ENCODE measurements at places on chromosomes 7 and 10.

DNA sequence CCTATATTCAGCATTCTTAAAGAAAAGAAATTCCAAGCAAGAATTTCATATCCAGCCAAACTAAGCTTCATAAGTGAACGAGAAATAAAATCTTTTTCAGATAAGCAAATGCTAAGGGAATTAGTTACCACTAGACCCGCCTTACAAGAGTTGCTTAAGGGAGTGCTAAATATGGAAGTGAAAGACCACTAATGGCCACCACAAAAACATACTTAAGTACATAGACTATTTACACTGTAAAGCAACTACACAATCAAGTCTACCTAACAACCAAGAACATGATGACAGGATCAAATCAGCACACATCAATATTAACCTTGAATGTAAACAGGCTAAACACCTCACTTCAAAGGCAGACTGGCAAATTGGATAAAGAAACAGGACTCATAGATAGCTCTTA lies 42.2 kb upstream of the NME8 start:
- no peak for DNase-seq

DNA sequence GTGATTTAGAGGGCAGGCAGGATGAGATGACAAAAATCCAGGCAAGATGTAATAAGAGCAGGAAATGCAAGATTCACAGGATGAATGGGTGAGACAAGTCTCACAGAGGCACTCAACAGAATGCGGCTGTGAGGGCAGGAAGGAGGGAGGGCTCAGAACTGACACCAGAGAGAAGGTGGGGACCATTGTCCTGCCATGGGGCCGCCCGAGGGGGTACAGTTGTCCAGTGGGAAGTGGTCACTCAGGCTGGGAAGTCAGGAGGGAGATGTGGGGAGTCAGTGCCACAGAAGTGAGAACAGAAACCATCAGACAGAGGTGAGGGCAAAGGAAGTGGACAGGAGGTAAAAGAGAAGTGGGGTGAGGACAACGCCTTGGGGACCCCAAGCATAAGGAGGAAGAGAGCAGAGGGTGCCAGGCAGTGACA lies 8.9 kb downstream of the HIP1 start:
- no peak for DNase-seq

DNA sequence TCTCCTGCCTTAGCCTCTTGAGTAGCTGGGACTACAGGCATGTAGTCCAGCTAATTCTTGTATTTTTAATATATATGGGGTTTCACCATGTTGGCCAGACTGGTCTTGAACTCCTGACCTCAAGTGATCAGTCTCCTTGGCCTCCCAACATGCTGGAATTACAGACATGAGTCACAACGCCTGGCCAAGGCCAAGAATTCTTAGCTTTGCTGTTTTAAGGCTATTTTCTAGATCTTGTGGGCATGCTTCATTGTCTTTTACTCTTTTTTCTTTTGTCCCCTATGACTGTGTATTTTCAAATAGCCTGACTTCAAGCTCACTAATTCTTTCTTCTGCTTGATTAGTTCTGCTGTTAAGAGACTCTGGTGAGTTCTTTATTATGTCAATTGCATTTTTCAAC lies 56.4 kb upstream of the TAS2R16 start:
- DNase-seq: no peak

DNA sequence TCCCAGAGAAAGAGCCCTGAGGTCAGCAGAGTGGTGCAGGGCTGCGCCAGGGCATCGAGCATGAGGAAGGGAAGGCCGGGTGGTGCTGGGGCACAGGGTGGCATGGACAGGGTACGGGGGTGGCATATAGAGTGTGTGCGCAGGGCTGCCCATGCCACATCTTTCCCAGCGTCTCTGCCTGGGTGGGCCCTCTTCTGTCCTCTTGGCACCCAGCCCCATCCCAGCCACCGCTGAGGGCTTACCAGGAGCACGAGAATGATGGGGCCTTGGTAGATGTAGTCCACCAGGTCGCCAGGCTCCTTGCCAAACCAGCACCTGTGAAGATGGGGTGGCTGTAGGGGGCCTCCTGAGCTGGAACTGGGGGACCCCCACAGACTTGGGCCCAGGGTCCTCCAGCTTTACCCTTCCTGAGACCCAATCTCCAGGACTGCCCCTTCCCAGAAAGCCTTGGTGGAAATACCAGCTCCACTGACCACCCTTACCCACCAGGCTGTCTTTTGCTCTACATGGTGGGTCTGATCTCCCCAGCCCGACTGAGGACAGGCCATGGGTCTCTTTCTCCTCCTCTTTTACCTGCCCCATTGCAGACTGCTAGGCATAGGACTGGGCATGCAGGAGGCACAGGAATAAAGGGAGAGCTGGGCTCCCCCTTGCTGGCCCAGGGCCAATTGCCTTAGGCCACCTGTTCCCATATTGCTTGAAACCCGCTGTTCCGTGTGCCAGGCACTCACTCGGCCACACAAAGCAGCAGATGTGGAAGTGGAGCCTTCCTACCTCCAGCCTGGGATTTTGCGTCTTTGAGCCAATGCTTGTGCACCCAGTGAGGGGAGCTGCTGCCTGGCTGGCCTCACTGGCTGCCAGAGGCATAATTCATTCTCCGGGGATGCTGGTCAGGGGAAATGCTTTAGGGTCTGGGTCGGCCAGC lies 21.7 kb downstream of the CRHR2 start:
- DNase-seq: no peak

GRCh38 chr10:80144696-80145131 lies 12.2 kb downstream of the PLAC9 start:
- no peak for DNase-seq

- DNase-seq: no peak
Measured at GRCh38 chr7:45457591-45457990, 116.6 kb upstream of the ADCY1 start.

DNA sequence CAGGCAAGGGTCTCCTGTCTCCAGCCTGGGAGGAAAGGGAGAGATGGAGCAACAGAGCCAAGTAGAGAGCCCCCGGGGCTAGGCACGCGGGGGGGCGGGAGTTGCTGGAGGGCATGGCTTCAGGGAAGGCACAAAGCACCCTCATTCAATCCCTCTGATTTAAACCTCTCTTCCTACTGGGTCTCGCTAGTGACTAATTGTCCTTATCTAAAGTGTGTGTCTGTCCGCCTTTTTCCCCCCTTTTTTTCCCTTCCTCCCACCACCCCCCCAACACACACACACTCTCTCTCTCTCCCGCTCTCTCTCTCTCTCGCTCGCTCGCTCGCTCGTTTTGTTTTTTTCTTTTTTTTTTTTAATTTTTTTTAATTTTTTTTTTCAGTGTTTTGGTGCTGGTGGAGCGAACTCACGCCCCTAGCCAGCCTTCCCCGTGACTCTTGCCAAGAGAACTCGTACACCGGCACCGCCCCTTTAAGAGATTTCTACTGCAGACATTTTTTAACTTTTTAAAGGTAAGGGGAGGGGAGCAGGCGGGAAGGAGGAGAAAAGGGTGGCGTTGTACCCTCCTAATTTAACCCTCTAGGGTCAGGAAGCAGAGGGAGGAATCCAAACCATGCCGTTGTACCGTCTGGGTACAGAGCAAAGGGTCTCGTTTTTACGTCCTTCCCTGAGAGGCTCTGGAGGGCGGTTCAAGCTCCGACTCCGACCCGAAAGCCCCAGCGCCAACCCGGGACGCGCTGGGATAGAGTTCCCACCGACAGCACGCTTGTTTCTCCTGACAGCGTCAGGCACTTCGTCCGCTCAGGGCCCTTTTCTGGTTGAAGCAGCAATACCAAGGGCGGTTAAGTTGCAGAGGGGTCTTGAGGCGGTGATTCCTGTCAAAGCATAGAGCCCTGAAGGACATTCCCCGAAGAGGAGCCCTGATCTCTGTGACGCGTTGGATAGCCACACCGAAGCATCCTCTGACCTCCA lies at the start of gene HPSE2:
Gene HPSE2 (minus strand): TSS at position 195 of the 969 bp plus-strand sequence.
- no peak for DNase-seq

- no peak for DNase-seq
Measured at GRCh38 chr10:1559311-1559710, 178.0 kb downstream of the ADARB2 start.

DNA sequence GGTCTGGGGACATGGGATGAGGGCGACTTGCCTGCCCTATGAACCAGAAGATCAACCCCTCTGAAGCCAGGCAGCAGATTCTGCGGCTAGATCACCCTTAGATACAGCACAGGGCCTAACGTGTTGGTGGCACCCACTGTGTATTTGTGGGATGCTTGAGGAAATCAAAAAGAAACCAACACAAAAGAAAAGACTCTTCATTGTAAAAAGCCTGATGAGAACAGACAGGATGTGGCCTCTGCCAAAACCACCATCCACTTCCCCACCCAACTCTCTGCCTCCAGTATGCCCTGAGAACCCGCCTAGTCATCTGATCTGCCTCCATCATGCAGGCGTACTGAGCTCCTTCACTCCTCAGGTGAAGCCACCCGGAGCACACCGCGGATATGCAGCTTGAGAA lies 97.2 kb upstream of the INSYN2A start:
- peak; percentile 7 for DNase-seq

GRCh38 chr10:60450291-60450690 lies 60.6 kb upstream of the ANK3 start:
- DNase-seq: no peak

DNA sequence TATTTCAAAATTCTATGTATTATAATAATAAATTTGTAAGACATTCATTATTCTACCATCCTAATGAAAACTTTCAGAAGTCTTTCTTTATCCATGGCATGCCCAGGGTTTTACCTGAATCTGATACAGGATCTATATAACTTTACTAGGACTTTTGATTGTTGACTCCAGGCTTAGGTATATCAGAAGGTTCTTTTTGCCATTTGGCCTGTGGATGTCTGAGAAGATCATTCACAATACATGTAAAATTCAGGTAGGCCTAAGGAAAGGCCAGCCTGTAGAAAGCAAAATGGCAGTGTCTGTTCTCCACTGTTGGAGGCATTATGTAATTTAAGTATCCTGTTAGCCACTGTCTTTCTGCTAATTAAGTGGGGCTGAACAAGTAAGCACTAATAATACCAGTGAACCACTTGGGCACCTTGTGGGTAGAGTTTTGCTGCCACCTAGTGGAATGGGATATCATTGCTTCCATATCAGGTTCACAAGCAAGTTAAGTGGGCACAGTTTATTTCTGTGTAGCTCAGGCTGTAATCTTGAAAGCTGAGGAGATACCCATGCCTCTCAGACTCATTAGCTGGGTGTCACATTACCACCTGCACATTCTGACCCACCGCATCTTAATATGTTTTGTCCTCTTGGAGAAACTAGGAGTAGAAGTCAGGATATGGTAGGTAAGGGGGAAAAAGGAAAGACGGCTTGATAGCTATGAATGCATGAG lies 105.5 kb downstream of the SEPTIN7 start:
- peak; percentile 23 for DNase-seq

DNA sequence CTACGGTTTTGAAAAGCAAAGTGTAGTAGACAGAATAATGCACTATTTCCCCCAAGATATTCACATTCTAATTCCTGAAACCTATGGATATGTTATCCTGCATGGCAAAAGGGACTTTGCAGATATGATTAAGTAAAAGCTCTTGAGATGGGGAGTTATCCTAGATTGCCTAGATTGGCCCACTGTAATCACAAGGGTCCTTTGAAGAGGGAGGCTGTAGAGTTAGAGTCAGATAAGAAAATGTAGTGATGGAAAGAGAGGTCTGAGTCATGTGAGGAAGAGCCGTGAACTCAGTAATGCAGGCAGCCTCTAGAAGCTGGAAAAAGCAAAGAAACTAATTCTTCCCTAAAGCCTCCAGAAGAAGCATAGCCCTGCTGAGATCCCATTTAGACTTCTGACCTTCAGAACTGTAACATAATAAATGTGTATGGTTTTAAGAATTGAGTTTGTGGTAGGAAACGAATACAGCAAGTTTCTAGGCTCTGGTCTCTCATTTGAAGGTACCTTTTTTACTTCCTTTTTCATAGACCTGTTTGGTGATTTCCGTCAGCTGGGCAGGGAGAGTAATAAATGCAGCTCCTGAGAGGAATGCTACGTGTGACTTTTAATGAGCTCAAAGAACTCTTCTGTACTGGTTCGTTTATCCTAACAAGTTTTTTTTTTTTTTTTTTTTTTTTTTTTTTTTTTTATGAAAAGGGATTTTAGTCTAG lies 41.9 kb upstream of the NXPH1 start:
- DNase-seq: no peak

DNA sequence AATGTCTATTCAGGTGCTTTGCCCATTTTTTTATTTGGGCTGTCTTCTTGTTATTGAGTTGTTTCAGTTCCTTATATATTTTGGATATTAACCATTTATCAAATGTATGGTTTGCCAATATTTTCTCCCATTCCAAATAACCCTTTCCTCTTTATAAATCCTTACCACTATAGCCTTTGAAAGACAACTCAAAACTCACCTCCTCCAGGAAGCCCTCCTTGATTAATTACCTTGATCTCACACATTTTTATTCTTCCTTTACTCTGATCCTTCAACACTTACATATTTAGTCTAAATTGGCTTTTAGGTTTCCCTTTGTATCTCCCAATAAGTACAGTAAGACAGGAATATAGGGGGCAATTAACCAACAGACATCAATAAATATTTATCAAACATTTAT lies 42.9 kb downstream of the NRCAM start:
- DNase-seq: no peak

GRCh38 chr10:123782549-123782948 lies 109.1 kb downstream of the CPXM2 start:
- no peak for DNase-seq

DNA sequence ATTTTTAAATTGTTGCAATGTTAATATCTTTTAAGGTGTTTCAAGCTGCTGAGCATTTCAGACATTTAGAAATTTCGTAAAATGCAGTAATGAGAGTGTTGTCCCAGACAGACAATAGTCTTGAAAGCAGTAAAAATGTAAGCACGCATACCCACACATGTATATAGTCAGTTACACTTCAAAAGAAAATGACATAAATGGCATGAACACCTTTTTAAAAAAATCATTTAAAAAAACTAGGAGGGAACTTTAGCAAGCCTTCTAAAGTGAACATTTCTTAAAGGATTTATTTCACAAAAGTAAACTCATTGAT lies 51.0 kb downstream of the CPED1 start:
- DNase-seq: no peak

GRCh38 chr10:129716211-129716681 lies 247.8 kb downstream of the EBF3 start:
- no peak for DNase-seq

DNA sequence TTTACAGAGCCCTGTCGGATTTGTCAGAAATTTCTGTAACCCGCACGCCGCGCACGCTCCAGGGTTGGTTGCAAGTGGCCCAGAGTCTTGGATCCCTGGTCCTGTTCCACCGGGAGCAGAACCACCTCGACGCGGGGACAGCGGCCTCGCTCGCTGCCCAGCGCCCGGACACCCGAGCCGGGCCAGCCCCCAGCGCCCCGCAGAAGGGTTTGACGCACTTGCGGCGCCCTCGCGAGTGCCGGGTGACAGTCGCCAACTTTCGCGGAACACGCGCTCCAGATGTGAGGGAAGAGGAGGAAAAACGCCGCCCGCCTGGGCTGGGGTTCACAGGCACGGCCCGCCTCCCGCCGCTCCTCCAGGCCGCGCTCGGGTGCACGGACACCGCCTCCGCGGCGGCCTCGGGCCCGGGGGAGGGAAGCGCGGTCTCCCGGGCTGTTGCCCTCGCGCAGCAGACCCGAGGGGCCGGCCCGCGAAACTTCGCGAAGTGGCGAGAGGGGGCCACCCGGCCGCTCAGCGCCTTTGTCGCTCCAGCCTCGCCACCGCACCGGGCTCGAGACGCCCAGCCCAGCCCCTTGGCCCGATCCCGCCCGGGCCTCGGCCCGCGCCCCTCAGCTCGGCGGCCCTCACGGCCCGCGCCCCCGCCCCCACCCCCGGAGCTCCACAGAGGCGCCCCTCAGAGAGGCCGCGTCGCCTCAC lies 514 bp downstream of the RNF216 start:
- peak; percentile 19 for DNase-seq
